Activated CD8-positive, alpha-beta memory T cell treated with anti-CD3 and anti-CD28 coated beads for 1 hour (primary cell): ENCODE measurements at places on chromosomes 11 and 22.

DNA sequence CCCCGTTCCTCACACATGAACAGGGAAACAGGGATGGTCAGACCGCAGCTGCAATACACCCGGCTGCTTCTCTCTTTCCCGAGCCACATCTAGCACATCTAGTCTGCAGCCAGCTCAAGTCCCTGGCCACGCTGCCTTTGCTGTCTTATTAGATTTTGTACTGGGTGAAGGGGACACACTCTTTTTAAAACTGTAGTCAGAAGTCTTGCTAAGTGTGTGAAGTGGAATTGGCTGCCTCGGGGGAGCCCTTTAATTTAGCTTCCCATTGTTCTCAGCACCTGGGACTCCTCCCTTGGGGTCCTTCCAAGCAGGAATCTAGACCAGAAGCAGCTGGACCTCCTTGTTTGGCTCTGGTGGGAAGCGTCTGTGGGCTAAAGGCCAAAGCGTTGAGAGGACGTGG, 420.0 kb downstream of the CTTN start:
- DNase-seq = no peak

- DNase-seq = no peak
These were observed 36.8 kb downstream of the MCHR1 start for GRCh38 chr22:40716116-40716515.

GRCh38 chr11:104624021-104624420, 274.2 kb downstream of the CASP12 start:
- DNase-seq = no peak

DNA sequence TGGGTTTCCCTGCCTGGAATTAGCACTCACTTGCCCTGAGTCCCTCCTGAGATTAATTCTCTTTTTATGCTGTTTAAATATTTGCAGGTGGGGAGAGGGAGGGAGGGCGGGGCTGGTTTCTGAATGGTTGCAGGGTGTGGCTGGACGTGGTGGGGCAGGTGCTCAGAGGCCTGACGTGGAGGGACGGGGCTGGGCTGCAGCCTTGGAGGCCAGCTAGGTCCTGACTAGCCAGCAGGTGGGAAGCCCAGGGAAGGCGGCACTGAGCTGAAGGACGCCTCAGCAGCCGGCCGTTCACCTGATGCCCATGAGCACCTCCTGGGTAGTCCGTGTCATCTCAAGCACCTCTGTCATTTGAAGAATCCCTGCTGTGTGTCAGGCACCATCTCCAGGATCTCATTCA, 21.3 kb downstream of the SGSM1 start:
- no peak for DNase-seq

- DNase-seq = no peak
These were observed 15.7 kb upstream of the SCGB1A1 start for GRCh38 chr11:62402960-62403730.

GRCh38 chr11:58134151-58134550, 8.8 kb upstream of the OR9I1 start:
- no peak for DNase-seq

DNA sequence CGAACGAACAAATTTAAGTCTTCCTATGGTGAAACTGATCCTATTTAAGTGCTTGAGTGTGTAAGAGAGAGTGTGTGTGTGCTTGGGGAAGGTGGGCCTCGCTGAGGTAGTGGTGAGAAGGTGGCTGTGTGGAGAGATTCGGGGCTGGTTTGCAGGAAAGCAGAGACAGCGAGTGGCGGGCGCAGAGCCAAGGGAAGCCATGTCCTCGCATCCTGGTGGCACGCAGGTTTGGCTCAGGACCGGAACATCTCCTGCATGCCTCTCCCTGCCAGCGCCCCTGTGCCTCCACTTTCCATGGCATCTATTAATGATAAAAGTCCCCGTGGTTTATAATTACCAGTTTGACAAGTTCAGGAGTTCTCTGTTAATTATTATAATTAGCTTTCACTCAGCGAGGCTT, 383.1 kb upstream of the CADM1 start:
- no peak for DNase-seq

- no peak for DNase-seq
These were observed 8.2 kb upstream of the SCUBE2 start for GRCh38 chr11:9099617-9100016.

DNA sequence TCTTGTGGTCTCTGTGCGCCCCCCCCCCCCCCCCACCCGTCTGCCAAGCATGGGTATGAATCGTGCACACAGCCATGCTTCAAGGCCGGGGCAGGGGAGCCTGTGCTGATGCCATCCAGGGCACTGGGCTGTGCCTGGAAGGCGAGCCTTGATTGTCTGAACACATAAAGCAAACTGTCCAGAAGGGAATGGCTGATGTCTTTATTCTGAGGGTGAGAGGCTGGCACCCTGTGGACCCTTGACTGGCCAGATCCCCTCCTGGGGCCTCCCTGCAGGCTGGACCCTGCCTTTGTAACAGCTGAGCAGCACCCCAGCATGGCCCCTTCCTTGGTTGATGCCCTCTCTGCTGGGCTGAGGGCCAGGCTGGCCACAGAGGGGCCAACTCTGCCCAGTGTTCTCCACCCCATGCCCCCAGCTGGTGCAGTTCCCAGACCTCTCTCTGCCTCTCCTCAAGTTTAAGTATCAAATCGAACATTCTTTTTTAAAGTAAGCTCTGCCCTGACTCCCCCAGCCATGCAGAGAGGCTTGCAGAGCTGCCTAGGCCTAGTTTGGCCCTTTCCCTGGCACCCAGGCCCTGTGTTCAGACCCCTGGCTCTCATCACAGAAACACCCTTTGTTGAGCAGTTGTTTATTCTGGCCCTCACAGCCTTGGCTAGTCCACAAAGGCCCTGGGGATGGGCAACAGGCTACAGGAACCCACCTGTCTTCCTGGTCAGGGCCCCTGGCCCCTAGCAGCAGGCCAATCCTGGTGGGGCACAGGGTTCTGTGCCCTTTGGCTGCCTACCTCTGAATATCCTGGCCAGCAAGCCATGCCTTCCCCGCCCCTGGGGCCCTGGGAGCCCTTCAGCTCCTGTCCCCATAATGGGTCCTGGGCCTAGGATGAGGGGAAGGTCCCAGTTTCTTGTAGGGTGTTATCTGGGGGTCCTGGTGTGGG, 3.9 kb upstream of the RANBP1 start:
- no peak for DNase-seq

GRCh38 chr11:103656382-103656781, 380.1 kb upstream of the DDI1 start:
- DNase-seq = no peak

GRCh38 chr11:121814296-121814695, 301.7 kb downstream of the BLID start:
- no peak for DNase-seq

GRCh38 chr11:66115638-66116301, 45.7 kb downstream of the PACS1 start:
- DNase-seq = no peak

DNA sequence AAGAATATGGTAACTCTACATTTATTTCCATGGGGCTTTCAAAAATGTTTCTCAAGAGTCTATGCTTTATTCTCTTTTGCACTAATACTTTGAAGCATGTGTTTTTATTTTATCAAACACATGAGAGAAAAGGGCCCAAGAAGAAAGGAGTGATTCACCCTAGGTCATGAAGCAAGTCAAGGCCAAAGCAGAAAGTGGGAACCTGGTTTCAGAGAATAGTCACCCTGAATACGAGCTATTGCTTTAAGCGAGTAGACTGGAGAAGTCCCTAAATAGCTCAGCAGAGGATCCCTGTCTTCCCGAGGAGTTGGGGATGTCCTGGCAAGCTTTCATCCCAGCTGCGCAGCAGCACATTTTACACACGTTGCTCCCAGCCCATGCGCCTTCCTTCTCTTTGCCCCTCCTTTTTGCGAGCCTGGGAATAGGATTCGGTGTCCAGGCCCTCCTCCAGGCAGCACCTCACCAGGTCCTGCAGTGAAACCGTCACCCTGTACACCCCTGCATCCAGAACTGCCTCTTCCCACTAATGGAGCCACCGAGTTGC, 19.1 kb downstream of the MPEG1 start:
- DNase-seq = no peak

- no peak for DNase-seq
These were observed 119.0 kb upstream of the TP53AIP1 start for GRCh38 chr11:129061492-129062230.

DNA sequence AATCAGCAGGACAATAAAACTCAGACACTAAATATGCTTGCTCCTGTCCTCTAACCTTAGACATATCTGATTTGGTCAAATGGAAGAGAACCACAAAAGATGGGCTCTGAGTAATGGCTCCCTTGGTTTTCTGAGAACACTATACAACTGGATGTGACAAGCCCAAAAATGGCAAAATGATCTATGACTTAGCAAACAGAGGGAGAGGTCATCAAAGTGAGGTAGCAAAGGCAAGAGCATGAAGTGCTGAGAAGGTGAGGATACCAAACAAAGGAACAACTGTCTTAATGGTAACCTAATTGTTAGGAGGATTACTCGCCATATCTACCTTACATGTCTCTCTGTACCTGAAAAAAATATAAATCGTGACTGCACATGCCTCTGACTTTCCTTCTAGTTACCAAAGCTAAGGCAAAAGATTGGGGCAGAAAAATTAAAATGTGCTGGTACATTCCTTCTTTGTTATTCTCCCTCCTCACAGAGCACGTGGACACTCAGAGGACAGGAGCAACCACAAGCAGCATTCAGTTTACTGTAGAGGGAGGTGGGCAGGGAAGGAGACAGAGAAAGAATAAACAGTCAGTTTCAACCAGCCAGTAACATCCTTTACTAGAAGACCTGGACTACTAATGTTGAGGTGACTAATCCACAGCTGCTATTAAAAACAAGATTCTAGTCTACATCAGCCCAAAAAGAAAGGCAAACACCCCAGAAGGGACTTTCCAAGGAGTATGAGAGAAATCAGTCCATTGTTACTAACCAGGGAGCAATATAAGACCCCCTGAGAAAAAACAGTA, 88.8 kb downstream of the AMBRA1 start:
- DNase-seq = no peak

GRCh38 chr22:20607157-20607907, 99.9 kb downstream of the MED15 start:
- DNase-seq = no peak

GRCh38 chr11:132284611-132285010, 914.2 kb downstream of the NTM start:
- no peak for DNase-seq

DNA sequence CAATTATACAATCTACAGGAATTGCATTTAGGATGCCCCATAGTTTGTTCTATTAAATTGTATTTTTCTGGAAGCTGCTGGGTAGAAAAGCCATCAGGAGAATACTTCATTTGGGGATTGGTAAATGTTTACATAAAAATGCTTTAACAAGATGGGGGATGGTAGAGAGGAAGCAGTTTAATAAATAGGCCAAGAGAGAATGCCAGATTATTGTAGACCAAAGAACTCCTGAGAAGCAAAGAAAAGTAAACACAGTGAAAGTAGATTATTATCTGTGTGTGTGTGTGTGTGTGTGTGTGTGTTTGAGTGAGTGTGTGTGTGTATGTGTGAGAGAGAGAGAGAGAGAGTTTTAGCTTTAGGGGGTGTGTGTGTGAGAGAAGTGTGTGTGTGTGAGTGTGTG, 820.4 kb upstream of the CCDC90B start:
- DNase-seq = no peak
